Islet precursor cell (in vitro differentiated cells): ENCODE measurements at places on chromosomes 7 and 10.

DNA sequence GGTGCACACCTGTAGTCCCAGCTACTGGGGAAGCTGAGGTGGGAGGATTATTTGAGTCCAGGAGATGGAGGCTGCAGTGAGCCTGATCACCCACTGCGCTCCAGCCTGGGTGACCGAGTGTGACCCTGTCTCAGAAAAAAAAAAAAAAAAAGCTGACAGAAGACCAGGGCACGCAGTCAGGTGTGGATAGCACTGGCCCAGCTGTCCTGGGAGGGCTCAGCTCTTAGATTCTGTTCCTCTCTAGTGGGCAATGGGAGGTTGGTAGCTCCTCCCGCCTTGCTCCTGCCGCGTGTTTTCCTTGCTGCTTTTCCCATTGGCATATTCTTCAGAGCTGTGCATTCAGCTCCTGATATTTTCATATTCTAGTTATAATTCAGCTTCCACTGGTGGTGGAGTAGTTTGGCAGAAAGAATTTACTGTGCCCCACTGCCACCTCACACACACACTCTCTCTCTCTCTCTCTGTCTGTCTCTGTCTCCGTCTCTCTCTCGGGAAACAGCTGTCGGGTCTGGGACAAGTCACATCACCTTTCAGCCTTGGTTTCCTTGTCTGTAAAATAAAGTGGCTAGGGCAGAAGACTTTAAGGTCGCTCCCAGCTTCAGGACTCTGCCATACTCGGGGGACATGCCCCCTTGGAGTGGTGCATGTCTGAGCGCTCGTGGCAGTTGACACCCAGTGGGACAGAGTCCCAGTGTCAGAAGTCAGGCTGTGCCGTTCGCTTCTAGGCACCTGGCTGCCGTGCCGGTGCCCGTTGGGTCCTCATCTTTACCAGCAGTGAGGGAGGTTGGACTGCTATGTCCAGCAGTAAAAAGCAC is 25.9 kb upstream of the ANKRD2 start:
- no peak for DNase-seq

- DNase-seq, result no peak
Measured at GRCh38 chr10:27437775-27438174, 66.3 kb upstream of the RAB18 start.

- no peak for DNase-seq
Measured at GRCh38 chr10:30857803-30858202, 173.9 kb downstream of the ZNF438 start.

- DNase-seq, result no peak
Measured at GRCh38 chr7:27073076-27073475, 22.7 kb downstream of the HOXA1 start.

DNA sequence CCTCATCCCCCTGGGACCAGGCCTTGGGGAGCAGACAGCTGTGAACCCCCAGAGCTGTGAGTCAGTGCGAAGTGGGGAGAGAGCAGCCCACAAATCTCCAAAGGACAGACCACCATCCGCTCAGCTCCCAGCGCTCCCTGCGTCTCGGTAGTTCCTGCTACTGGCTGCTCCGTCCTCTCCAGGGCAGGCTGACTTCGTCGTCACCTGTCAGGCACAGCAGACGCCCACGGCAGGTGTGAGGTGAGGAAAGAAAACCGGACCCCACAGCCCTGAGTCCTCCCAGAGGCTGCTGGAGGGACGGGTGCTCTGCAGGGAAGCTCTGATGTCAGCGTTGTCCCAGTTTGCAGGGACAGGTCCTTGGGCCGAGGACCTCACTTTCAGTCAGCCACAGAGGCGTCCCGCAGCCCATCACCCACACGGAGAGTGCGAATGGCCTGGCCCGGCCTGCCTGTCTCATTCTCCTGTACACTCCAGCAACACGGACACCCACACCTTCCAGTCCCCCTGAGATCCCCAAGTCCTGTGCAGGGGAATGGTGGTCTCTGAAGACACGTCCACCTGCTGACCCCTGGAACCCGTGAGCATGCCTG is 95.2 kb downstream of the DNAJB6 start:
- peak; percentile 52 for DNase-seq

GRCh38 chr10:58030208-58030607 is 237.5 kb downstream of the IPMK start:
- DNase-seq, result peak; percentile 57

DNA sequence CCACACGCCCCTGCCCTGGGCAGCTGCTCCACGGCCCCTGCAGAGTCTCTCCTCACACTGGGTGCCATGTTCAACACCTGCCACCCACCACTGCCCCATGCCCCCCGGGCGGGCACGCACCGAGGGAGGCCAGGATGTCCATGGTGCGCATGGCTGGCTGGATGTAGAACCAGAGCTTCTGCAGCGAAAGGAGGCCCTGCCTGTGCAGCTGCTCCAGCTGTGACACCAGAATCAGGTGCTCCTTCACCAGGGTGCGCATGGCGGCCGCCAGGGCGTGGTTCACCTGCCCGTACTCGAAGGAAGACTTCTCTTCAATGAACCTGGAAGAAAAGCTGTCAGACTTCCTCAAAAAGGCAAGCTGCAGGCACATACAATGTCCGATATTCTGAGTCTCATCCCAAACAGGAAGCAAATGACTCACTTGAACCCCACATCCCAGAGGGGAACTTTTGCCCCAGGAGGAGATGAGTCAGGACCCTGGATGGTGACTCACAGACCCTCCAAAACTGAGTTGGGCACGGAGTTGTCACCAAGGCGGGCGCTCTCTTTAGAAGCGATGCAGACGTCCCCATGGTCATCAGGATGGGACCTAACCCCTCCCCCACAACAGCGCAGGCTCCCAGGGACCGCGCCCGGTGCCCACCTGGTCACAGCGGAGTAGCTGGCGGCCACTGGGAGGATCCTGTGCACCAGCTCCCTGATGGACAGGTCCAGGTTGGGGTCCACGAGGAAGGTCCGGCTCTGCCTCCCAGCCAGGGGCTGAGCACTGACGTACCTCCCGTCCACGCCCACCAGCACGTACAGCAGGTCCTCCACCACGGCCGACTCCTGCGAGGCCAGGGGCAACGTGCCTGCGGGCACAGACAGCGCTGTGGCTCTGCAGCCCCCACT is 15.5 kb downstream of the TUBGCP2 start:
- DNase-seq, result no peak

GRCh38 chr7:142808802-142809583 is 38.2 kb downstream of the PRSS2 start:
- peak; percentile 86 for DNase-seq

- DNase-seq, result no peak
Measured at GRCh38 chr7:155418941-155419755, 38.8 kb upstream of the EN2 start.

DNA sequence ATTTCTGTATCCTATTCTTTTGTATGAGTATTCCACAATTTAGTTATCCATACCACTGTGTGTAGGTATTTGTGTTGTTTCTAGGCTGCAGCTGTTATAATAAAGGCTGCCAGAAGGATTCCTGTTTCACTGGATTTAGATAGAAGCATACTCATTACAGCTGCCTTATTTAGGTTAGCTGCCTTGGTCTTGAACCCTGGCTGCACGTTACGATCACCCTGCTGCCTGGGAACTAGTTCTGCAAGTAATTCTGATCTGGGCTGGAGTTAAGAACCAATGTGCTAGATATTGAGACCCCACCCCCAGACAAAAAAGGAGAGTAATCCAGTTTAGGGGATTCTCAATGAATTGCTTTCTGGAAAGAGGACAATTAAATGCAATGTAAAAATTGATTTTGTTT is 43.1 kb downstream of the CCDC71L start:
- no peak for DNase-seq

- DNase-seq, result peak; percentile 64
Measured at GRCh38 chr7:27677912-27678612, 15.4 kb upstream of the HIBADH start.

- DNase-seq, result peak; percentile 67
Measured at GRCh38 chr7:91267171-91267955, 3.1 kb downstream of the FZD1 start.

GRCh38 chr7:106736508-106737201 is 75.7 kb upstream of the CCDC71L start:
- peak; percentile 77 for DNase-seq

DNA sequence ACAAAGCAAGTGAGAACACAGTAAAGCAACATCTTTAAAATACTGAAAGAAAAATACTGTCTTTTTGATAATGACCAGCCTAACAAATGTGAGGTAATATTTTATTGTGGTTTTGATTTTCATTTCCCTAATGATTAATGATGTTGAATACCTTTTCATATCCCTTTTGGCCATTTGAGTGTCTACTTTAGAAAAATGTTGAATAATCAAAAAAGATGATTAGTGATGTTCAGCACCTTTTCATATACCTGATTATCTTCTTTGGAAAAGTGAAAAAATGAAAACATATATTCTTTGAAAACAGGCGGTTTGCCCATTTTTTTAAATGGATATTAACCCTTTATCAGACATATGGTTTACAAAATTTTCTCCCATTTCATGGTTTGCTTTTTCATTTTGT is 32.2 kb upstream of the EPHB6 start:
- no peak for DNase-seq

DNA sequence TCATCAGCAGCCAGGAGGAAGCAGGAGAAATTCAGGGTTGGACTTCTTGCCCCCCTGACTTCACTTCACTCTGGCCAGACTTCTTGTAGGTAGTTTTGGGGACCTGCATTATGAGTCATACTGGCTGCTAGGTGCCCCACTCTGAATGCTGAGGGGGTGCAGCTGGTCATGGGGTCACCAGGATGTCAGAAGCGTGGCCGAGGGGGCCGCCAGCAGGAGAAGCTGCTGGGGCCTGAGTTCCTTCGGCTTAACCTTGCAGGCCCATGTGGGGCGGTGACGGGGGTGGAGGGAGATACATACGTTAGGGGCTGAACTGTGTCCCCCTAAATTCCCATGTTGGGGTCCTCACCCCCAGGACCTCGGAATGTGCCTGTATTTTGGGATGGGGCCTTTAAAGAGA is 18.2 kb downstream of the UNCX start:
- DNase-seq, result no peak

GRCh38 chr7:132359743-132360142 is 216.5 kb downstream of the PLXNA4 start:
- no peak for DNase-seq

DNA sequence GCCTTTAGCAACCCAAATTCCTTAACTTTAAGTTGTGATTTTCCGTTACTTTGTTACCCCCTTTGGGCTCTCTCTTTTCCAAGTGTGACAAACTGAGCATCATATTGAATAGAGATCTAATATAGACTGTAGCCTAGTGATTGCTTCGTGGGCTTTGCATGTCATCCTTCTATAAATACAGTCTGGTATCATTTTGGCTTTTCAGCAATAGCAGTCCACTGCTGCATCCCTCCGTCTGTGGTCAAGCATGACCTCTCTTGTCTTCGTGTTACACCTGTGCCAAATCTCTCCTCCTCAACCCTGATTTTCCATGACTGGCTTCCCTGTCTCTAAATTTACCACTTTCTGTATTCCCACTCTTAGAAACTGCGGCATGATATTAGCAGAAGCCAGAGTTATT is 53.8 kb upstream of the AGK start:
- DNase-seq, result no peak

- DNase-seq, result peak; percentile 81
Measured at GRCh38 chr10:24706479-24707118, 17.1 kb downstream of the ARHGAP21 start.

DNA sequence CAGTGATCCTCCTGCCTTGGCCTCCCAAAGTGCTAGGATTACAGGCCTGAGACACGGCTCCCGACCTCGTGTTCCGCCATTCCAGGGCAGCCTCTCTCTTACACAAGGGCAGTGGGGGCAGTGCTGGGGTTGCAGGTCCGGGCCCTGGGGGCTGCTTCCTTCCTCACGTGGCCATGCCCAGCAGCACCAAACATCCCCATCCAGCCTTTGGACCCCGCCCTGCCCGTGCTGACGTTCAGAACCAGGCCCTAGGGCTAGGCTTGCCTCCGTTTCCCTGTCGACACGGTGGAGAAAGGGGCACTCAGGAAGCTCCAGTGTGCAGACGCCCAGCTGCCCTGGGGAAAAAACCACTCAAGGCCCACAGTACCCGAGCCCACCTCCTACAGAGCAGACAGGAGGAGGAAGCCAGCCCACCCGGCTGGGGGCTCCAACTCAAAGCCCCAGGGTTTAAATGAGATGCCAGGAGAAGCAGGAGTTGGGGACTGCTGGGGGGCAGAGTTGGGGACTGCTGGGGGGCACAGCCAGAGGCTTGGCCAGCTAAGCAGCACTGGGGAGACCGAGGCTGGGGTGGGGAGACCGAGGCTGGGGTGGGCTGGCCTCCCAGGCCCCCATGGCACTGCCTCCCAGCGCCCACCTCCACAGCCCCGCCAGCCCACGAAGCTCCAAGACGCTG is 35.9 kb downstream of the ADAP1 start:
- no peak for DNase-seq

GRCh38 chr10:95221124-95221523 is 27.1 kb downstream of the ACSM6 start:
- DNase-seq, result no peak

DNA sequence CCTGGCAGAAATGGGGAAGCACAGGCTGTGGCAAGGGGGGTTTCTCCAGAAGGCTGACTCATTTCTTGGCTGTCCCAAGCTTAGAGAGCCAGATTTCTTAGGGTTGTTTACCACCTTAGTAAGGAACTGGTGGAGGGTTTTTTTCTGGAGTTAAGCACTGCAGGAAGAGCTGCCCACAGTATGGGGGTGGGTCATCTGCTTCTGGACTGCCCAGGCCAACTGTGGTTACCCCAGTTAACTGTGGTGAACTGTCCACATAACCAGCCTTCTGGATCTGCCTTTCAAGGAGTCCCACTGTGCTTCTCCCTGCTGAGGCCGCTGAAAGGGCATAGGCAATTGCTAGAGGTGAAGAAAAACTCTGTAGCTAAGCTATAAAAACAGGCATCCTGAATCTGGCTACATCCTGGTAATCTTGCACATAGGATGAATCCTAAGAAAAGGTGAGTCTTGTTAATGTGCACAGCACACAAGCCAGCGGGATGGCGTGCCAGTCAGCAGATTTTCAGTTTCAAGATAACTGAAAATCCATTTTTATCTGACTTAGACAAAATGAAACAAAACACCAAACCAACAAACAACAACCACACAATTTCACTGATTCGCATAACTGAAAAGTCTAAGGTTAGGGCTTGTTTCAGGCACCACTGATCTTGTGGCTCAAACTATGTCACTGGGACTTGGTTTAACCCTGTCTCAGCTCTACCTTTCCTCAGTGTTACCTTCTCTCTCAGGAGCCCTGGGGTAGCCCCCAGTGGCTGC is 21.6 kb upstream of the TSPAN33 start:
- DNase-seq, result no peak

- DNase-seq, result no peak
Measured at GRCh38 chr10:6353526-6353925, 150.8 kb downstream of the PFKFB3 start.

DNA sequence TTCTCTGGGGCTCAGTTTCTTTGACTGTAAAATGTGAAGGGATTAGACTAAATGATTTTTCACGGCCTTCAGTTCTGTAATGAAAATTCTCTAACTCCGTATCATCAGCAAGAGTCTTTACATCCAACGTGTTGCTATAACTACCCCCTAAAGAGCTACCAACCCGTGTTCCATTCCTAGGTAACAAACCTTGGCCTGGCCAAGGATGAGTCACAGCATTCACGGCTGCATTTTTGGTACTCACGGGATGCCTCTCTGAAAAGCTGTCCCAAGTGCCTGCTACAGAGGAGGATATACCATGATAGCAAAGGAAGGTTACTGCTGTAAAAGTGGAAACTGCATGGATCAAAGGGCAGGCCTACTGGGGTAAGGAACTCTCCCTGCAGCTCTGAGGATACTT is 5.9 kb downstream of the LRRC4 start:
- DNase-seq, result peak; percentile 82
